ENCODE measurements at places on chromosomes 1 and 21. TPM values are rescaled to one million over a fixed set of nuclear protein-coding genes. Genes with fewer than 3 reads are reported as not detected.

DNA sequence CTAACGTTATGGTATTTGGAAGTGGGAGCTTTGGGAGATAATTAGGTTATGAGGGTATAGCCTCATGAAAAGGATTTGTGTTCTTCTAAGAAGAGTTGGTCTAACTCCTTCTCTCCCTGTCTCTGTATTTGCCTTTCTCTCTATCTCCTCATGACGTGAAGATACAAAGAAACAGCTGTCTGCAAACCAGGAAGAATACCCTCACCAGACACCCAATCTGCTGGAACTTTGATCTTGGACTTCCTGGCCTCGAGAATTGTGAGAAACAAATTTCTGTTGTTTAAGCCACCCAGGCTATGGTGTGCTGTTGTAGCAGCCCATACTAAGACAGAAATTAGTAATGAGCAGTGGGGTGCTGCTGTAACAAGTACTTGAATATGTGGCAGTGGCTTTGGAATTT lies 16.1 kb downstream of the C1orf141 start:
- no peak for DNase-seq

GRCh38 chr1:157488156-157488555 lies 64.2 kb downstream of the FCRL5 start:
- DNase-seq: no peak

DNA sequence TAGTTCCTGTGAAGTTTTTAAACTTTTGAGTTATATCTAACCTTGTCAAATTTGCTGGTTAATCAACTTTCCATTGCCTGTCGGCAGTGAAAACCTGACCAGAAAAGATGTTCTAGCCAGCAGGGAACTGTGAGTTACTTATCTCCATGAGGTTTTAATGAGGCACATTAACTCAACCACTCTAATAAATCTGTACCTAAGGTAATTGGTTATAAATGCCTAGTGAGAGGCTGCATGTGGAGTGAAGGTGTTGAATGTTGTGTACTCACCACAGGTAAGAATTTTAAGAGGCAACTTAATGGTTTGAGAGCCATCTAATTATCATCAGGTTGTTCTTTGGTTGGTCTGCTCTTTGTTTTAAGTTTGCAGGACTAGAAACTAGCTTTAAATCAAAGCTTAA lies 138.4 kb upstream of the LHX8 start:
- no peak for DNase-seq

DNA sequence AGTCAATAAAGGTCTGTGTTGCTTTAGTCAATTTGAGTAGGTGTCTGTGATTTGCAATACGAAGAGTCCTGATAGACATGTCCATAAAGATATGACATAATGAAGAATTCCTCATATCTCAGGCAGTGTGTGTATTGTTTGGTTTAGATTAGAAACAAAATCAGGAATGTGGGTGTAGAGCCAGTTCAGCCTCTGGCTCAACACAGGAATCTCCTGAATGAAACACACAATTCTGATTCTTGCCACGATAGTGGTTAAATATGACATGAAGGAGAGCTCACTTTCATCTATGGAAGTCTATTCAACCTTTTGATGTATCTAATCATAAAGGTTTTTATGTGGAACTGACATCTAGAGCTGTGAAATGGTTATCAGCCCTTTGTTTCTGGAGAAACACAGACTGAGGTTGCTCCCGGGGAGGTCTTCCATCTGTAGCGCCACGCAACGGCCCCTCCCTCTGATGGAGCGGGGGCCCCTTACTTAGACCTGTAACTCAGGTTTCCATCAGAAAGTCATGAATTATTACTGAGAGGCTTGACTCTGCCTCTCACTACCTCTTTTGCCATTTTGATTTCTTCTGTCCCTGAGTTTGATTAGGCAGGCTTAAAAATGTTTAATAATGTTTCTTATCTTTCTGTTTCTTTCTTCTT lies 19.5 kb downstream of the TSPAN2 start:
- DNase-seq: peak; percentile 63

DNA sequence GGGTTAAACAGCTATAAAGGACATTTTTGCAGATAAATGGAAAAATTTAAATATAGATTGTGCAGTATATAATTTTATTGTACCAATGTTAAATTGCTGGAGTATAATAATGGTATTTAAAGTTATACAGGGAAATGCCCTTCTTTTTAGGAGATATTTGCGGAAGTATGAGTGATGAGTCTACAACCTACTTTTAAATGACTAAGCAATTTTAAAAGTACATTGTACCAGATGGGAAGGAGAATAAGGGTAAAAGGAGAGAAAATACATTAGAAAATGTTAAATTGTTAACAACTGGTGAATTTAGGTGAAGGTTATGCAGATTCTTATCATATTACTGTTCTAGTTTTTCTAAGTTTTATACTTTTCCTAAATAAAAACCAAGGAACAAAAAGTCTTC lies 91.8 kb downstream of the ZZZ3 start:
- no peak for DNase-seq

GRCh38 chr1:221350091-221350490 lies 391.8 kb downstream of the DUSP10 start:
- no peak for DNase-seq

DNA sequence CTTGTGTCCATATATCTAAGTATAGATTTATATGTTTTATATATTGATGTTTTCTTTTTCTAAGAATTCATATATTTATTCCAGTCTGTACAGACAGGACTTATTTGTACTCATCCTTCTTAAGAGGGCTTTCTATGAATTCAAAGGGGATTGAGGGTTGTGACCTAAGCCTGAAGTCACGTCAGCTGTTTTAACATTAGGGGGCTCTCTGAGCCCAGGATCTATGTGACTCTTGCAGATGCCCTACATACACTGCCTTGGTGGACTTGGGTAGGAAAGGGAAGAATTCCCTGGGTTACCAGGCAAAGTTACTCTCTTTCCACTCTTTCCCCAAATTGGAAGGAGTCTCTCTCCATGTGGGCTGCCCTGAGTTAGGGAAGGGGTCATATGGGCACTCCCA lies 283.8 kb upstream of the DAB1 start:
- DNase-seq: no peak

- peak; percentile 92 for DNase-seq
Measured at GRCh38 chr1:151993734-151994496, at the start of gene S100A10. Gene S100A10 (minus strand): TSS chr1:151993859. CDS start chr1:151986230, 7,629 bp downstream.

DNA sequence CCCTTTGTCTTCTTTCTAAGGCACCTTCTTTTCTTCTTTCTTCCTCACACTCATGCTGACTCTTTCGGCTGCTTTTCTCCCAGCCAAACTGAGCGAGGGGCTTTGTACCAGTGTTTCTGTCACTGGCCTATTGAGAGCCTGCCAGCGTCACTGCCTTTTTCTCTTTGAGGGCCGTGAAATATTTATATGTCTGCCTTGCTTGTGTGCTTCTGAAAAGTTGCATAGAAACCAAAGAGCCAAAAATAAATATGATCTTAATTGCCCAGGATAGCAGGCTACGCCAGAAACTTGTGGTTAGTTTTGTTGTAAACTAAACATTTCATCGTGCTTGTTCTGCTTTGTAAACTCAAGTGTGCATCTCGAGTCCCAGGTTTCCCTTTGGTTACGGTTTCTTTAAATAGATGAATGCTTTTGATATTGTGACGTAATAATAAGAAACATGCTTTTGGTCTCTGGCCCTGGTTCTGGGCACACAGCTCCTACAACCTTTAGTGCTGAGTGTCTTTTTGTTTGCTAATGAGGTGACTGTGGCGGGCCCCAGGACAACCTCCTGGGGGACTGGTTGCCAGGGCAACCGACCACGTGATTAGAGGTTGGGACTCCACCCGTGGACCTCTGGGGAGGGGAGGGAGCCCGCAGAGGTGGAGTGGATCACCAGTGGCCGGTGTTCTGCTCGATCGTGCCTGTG lies 10.8 kb downstream of the SLC37A1 start:
- peak; percentile 49 for DNase-seq

DNA sequence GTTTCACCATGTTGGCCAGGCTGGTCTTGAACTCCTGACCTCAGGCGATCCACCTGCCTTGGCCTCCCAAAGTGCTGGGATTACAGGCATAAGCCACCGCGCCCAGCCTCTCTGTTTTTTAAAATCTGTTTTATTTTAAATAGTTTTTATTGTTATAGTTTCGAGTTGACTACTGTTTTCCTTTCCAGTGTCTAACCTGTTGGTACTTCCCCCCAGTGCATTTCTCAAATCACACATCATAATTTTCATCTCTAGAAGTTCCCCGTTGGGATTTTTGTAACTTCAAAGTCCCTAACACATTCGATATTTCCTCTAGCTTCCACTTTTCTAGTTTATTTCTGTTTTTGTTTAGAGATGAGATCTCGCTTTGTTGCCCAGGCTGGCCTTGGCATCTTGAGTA lies 7.5 kb downstream of the HES4 start:
- DNase-seq: no peak

DNA sequence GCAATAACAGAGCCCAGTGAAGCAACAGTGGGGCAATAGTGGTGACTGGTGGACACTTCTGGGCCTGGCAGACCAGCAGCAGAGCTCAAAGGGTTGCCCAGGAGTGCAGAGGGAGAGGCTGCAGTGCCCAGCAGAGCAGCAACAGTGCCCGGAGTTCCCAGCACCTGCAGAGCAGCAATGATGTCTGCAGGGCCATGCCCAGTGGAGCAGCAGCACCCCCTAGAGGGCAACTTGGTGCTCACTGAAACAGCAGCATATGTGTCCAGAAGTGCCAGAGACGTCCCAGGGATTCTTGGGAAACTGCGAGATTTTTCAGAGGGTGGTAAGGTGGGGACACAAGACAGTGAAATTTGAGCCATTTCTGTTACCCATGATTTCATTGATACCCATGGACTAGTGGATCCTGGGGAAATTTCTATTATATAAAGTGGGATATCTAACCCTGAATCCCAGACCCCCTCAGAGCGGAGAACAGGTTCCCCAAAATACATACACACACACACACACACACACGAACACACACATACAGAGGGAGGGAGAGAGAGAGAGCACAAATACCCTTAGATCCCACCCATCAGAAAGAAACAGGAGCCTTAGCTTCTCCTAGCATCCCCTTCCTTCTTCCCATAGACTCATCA lies 156.9 kb upstream of the GJB5 start:
- DNase-seq: peak; percentile 70

DNA sequence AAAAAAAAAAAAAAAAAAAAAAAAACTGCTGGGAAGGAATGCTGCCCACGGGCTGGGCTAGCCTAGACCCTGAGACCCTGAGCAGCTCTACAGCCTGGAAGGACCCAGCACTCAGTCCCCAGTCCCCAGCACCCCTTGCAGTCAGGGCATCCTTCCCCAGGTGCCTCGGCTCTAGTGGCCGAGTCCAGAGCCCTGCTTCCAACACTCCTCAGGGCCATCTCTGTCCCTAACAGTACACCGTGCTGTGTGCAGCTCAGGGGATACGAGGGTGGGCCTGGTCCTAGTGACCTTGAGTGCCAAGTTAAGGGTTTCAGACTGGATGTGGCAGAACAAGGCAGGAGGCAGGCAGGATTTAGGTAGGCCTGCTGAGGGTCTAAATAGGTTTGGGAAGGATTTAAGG lies 50.2 kb upstream of the LRP8 start:
- no peak for DNase-seq

DNA sequence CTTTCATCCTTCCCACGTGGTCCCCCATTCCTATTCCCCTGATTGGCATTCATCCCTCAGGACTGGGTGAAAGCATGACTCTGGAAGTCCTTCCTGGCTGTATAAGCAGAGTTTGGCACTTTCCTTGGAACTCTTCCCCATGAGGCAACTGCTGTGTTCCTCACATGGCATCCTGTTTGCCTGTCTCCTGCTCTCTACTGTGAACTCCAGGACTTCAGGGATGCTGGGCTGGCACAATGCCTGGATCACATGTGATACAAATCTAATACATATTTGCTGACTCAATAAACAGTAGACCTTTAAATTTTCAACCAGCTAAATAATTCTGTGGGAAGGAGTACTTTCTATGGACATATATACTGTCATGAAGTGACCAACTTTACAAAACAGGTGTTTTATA lies 46.8 kb upstream of the EDEM3 start:
- DNase-seq: no peak

- DNase-seq: no peak
Measured at GRCh38 chr1:63063367-63063766, 259.0 kb upstream of the FOXD3 start.

DNA sequence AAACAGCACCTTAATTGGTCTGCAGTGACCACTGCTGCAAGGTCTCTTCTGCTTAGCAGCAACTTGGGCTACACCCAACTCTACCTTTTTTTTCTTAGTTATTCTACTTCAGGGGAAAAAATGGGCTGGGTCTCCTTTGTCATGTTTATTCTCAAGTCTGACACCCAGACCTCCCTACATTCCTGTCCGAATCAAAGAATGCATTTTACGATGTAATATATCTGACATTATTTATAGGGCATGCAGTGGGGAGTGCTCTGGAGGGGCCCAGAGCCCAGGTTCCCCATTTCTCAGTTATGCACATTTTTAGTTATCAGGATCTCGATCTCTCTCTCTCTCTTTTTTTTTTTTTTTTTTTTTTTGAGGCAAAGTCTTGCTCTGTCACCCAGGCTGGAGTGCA lies 50.5 kb downstream of the OPTC start:
- no peak for DNase-seq

GRCh38 chr1:60959701-60960100 lies 122.7 kb upstream of the NFIA start:
- no peak for DNase-seq

- peak; percentile 91 for DNase-seq
Measured at GRCh38 chr21:45747802-45748445, 104.4 kb downstream of the PCBP3 start.

DNA sequence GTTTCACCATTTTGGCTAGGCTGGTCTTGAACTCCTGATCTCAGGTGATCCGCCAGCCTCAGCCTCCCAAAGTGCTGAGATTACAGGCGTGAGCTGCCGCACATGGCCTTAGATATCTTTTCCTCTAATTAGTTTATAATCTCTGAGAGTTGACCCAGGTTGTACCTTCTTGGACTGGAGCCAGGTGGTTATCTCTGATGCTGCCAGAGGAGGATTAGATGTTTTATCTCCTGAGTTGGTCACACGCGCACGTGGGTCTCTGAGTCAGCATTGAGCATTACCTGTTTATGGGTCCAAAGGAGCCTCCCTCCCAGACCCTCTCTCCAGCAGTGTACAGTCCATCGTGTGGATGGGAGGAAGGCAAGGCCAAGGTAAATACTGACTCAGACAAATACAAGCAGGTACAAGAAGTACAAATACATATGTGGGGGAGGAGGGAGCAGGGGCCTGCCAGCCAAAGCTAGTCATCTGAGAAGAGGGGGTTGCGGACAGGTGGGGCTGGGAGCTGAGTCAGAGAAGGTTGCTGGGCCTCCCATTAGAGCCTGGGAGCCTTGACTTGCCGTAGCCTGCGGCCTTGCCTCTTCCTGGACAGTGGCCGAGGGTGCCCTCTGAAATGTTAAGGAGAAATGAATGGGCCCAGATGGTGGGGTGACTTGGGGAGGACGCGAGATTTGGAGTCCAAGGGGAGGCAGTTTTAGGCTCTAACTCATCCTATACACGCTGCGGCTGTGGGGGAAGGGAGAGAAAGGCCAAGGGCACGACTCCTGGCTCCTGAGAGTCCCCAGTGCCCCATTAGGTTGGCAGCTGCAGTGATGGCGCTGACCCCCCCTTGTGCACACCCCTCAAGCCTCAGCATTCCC lies 13.1 kb downstream of the IL6R start:
- DNase-seq: peak; percentile 84

Gene FMO3
- 1.8 TPM for total RNA-seq

Gene TPM3
- total RNA-seq: 1,219 TPM

Gene SLC44A3
- 0.80 TPM for total RNA-seq

Gene TLCD4
- 5.7 TPM for total RNA-seq

Gene CRYAA
- not detected for total RNA-seq

Gene SELENBP1
- total RNA-seq: 0.65 TPM

Gene VSIG8
- not detected for total RNA-seq

Gene MANEAL
- total RNA-seq: 4.4 TPM

Measured in Daoy (cell line).